ENCODE measurements at places on chromosomes 2 and 18.
A peak's percentile ranks its signal among the peaks of the same experiment; 100 is the strongest.

DNA sequence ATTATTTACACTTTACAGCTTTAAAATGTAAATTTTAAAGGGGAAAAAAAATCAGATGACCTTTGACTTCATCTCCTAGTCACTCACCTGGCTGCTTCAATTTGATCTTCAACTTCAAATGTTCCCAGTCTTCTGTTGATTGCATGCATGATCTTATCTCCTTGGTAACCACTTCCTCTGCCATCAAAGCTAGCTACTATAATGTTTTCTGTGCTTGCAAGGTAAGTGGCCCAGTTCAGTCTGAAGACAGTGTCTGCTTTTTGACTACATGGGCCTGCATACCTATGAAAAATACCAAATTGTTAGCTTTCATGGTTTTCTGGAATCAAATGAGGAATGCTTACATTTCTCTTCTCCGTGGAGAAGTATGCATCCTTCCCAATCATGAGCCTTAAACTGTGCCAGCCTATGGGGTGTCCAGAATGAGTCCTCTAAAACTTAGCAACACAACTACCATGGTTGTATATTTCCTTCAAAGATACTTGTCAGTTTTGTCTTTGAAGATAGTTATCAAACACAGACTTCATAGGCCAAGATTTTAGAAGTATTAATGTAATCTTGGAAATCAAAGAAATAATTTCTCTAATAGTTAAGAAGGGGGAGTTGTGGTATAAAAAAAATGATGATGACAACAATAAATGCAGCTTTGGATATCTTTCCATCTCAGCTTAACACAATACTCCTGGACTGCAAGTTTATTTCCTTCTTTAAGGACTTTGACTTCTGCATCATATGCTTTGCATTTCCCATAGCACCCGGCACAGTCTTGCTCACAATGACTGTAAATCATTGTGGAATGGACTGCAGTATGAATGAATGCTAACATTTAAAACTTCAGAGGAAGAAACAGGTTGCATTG, 62.1 kb downstream of the DPP4 start:
- DNase-seq = no peak

GRCh38 chr2:228064024-228064423, 117.5 kb downstream of the SPHKAP start:
- no peak for DNase-seq

DNA sequence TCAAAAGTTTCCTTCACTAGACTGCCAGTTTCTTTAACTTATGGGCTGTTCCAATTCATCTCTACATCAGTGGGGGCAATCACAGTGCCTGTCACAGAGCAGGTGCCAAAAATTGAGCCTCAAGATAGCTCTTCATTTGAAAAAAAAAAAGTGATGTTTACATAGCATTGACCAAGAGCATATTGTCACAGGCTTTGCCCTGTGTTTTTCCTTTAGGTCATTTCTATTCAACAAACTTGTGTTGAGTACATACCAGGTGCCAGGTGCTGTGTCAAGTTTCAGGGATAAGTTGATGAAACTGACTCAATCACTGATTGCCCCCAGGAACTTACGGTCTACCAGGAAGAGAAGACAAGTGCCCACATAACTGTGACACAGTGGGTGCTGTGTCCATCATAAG, 22.2 kb upstream of the NT5C1B start:
- no peak for DNase-seq

GRCh38 chr18:56492136-56492535, 146.3 kb downstream of the TXNL1 start:
- DNase-seq = no peak

GRCh38 chr2:16077601-16078000, 137.3 kb downstream of the MYCN start:
- DNase-seq = no peak

DNA sequence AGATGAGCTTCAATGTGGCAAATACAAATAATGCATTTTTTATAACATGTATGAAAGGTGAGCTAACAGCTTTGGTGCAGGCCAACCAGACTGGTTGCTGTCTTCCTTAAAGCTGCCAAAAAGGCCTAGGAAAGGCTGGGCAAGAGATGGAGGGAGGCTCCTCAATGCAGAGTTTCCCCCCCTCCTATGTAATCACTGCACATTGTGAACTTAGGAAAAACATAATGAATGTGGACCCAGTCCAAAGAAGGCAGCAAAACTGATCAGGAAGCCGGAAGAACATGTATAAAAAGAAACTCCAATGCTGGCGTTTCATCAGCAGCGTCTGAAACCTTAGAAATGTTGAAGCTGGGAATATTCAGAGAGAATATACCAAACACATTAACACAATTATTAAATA, 84.2 kb upstream of the LYPD6 start:
- DNase-seq = no peak

DNA sequence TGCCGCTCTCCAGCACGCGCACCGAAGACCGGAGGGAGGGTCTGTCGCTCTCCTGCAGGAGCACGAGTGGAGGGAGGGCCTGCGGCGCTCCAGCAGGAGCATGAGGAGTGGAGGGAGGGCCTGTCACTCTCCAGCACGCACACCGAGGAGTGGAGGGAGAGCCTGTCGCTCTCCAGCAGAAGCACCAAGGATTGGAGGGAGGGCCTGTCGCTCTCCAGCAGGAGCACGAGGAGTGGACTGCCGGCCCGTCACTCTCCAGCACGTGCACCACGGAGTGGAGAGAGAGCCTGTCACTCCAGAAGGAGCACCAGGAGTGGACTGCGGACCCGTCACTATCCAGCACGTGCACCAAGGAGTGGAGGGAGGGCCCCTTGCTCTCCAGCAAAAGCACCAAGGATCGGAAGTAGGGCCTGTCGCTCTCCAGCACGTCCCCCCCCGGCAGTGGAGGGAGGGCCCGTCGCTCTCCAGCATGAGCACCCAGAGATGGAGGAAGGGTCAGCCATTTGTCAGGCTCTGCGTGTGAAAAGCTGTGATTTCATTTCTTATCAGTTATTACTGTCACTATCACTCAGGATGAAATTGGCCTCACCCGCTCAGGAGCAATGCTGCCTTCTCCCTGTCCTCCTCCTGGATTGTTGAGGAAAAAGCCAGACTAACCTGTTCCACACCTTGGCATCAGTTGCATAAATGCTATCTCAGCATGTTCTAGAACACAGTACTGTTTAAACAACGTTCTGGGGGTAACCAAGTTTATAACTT, 35.9 kb downstream of the ADI1 start:
- DNase-seq = peak; percentile 93

DNA sequence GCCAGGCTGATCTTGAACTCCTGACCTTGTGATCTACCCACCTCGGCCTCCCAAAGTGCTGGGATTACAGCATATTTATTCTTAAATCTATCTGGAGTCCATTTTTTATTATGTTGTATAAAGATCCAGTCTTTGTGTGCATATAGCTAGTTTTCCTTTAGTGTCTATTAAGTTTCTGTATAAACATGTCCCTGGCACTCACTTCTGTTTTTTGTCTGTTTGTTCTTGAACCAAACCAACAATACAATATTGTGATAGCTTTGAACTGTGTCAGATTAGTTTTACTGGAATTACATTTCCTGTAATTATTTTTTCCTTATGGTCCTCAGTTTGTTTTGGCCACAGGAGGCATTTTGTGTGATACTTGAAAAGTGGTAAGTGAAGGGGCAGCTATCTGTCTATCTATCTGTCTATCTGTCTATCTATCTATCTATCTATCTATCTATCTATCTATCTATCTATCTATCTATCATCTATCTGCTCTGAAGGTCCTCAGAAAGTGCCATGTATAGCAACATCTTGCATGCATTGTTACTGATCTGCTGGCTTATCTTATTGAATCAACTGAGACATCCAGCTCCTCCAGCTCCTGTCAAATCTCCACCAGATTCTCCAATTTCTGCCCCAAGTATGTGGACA, 70.9 kb upstream of the ACVR1 start:
- no peak for DNase-seq

DNA sequence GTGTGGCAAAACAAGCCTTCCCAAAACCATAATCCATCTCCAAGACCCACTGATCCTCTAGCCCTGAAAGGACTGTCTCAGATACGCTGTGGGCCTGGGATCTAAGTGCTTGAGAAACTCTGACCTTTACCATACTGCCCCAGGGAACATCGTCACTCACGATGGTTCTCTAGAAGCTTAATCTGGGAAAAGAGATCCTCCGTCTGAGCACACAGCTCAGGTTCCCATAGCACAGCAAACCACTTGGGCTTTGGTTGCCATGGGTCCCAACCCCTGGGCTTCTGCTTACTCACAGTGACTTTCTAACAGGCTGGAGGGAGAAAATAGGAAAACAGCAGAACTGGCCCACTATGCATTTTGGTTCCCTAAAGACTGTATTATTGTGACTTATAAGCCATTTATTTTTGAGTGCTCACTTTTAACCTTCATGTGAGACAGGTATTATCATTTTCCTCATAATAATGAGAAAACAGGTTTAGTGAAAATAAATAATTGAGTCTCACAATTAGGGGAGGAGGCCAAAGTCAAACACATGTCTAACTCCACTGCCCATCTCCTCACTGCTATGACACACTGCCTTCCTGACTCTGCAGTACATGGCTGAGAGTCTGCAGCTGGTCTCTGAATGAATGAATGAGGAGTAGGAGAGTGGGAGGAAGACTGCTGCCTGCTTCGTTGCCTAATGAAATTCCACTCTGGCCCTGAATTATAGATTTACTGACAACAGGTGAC, 46.7 kb downstream of the REEP1 start:
- DNase-seq = no peak

DNA sequence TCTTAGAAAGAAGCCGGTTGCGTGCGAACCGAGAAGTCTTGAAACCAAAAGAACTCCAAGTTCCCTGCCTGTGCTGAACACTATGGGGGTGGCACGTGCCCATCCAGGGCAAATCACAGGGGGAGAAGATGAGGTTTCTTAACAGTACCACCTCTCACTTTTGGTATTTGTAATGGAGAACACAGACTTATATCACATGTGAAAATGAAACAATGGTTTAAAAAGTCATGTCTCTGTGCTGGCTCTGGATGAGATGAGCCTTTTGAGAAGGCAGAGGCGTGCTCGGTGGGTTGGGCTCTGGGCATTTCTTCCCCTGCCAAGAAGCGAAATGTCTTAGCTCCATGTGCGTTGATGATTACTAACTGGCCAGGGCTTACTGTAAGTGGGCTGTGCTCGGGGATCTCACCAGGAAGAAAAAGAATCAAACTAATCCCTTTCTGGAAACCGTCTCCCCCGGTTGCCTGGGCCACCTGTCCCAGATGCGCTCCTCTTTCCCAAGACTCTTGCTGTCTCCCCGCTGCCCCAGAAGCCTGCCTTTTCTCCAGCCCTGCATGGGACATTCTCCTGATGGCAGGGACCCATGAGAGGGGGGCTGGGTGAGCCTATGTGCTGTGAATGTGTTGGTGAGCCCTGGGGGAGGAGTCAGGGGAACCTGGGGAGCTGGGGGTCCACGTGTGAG, 252.9 kb downstream of the PRKCE start:
- DNase-seq = peak; percentile 51

DNA sequence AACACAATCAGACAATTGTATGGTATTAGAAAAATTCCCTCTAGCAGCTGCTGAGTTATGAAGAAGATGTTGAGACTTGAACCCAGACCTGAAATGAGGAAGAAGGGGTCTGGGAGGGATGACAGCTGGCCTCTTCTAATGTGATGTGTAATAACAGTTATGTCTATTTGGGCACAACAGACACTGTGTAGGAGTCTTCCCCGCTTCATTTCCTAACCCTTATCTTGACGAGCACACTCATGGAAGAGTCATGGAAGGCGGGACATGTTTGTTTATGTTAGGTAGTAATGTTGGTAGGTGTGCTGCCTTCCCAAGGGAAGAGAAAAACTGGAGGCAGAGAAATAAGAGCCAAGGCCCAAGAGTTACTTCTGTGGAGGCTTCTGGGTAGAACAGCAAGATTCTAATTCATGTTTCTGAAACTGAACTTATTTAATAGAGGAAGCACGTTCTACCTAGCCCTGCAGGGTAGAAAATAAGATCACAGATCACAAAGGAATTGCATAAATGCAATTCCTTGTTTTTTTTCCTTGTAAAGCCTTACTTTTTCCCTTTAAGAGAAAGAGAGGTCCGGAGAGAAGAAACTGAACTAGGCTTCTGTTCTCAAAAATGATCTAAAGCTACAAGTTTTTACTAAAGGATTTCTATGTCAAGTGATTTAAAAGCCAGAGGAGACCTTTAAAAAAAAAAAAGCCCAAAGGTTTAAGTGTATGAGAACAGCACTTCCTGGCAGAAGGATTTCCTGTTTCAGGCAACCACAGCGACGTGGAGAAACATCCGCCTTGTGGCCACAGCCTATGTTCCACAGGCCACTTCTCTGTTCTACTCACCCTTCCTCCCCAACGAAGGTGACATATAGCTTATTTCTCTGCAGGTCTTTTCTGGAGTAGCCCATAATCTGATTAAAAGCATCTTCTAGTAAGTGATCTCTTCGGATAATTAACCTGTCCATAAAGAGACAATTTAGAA, 68.5 kb upstream of the STK17B start:
- DNase-seq = no peak

DNA sequence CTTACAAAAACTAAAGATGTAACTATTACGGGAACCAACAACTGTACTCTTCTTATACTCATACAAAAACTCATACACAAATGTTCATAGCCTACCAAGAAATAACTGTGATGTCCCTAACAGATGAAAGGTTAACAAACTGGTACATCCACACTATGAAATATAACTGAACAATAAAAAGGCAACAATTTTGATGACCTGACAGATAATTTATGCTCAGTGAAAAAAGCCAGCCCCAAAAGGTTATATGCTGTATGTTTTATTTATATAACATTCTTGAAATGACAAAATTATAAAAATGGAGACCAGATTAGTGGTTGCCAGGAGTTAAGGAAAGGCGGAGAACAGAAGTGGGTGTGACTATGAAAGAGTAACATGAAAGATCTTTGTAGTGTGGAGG, 31.3 kb downstream of the REV1 start:
- no peak for DNase-seq

- DNase-seq = no peak
Observed at GRCh38 chr18:13379930-13380690, 161.6 kb downstream of the LDLRAD4 start.

GRCh38 chr2:109282360-109282759, 153.4 kb downstream of the SH3RF3 start:
- DNase-seq = no peak

GRCh38 chr18:22932885-22933205, 283 bp upstream of the RBBP8 start:
- no peak for DNase-seq

DNA sequence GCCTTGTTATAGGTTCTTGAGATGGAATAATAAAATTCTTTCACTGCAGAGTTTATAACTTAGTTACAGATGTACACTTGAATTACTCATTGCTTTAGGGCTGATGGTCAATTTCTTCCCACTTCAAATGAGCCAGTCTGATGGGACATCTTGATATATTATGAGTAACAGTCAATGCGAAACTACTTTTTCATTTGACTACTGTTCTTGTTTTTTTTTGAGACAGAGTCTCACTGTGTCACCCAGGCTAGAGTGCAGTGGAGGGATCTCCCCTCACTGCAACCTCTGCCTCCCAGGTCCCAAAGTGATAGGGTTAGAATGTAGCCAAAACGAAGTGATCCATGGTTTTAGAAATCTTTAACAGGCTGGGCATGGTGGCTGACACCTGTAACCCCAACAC, 57.1 kb downstream of the ST3GAL5 start:
- DNase-seq = no peak

DNA sequence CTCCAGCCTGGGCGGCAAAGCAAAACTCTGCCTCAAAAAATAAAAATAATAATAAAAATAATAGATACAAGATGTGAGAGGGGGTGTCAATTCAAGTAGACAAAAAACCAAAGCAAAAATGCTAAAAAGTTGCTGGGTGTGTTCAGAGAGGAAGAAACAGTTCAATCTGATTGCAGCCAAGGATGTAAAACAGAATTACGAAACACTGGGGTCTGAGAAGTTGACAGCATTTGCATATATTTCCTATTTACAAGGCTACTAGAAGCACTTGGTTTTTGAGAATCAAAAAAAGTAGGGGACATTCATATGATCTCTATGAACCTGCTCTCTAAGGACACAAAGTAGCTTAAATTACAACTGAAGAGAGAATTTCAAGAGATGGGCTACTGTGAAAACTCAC, 7.6 kb downstream of the TRIP12 start:
- DNase-seq = no peak
